Progenitor cell of endocrine pancreas (in vitro differentiated cells): ENCODE measurements at places on chromosomes 16 and 17. TPM values are rescaled to one million over a fixed set of nuclear protein-coding genes. Genes with fewer than 3 reads are reported as not detected.

The RNF222 gene
- not detected in 2 replicates for total RNA-seq

The KRT39 gene
- total RNA-seq, result not detected in 2 replicates

- no peak for DNase-seq
These were observed 15.4 kb downstream of the SMTNL2 start for GRCh38 chr17:4599505-4600281.

- DNase-seq, result no peak
These were observed 24.9 kb downstream of the LITAFD start for GRCh38 chr16:8907096-8907495.

- no peak for DNase-seq
These were observed 66.1 kb upstream of the DNAH17 start for GRCh38 chr17:78643326-78643725.

DNA sequence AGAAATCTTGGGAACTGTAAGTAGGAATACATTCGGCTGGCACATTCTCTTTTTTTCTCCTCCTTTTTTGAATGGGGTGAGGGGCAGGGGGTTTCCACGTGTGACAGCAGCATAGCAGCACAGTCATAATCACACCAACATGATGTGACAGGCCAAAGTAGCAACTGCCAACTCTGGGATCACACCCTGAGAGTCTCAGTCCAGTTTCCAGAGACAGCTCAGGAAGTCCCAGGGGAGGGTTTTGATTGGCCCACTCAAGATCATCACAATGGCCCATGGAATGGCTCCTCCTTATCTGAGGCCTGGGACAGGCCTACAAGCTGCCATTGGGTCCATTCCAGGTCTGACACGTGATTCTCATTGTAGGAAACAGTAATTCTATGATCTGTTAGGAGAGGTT, 207.1 kb upstream of the ASIC2 start:
- DNase-seq, result no peak

GRCh38 chr16:78705694-78706093, 606.2 kb downstream of the WWOX start:
- DNase-seq, result no peak

DNA sequence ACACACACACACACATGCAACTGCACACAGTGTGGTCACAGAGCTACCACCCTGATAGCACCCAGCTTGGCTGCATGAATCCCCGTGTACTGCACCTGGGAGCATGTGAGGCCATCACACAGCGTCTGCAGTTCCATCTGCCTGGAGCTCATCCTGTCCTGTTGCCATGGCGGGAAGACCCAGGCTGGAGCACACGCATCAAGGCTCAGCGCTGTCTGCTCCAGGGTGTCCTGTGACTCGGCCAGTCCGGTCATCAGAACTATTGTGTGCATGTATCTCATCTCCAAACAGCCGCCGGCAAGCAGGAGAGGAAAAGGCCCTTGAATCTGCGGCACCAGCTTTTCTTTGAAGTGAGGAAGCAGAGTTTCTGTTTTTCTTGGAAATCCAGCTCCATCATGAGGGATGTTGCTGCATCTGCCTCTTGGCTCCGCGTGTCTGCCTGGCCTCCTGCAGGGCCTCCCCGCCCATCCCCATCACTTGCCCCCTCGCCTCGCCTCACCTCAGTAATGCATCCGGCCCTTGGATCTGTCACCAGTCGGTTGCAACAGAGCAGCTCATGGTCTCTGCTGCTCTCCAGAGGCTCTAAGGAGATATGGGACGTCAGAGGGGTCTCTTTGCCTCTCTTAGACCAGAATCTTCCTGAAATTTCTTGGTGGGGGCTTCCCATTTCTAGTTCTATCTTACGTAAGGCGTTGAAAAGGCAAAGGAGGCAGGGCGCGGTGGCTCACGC, 23.7 kb downstream of the CACNG4 start:
- no peak for DNase-seq

DNA sequence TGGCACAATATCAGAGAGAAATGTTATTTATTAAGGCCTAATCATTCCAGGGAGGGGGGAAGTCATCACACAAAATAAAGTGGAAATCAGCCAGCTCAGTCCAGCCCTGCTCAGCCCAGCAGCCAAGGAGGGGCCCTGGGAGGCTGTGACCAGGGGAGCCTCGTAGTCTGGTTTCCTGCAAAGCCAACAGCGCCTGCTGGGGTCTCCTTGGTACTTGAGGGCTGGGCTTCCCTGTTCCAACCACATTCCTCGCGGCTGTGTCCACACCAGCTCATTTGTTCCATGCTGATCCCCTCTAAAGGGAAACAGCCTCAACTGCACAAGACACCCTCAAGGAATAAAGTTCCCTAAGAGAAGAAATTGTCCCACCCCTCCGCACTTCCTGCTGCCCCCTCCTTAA, 154.0 kb downstream of the TMEM132E start:
- no peak for DNase-seq

GRCh38 chr17:14935845-14936485, 329.2 kb downstream of the PMP22 start:
- no peak for DNase-seq

- no peak for DNase-seq
These were observed 22.2 kb upstream of the TOX3 start for GRCh38 chr16:52568983-52569690.

The GLIS2 gene
- 22.2 and 23.2 TPM in 2 replicates for total RNA-seq

GRCh38 chr17:11388054-11388453, 147.0 kb downstream of the SHISA6 start:
- DNase-seq, result no peak

DNA sequence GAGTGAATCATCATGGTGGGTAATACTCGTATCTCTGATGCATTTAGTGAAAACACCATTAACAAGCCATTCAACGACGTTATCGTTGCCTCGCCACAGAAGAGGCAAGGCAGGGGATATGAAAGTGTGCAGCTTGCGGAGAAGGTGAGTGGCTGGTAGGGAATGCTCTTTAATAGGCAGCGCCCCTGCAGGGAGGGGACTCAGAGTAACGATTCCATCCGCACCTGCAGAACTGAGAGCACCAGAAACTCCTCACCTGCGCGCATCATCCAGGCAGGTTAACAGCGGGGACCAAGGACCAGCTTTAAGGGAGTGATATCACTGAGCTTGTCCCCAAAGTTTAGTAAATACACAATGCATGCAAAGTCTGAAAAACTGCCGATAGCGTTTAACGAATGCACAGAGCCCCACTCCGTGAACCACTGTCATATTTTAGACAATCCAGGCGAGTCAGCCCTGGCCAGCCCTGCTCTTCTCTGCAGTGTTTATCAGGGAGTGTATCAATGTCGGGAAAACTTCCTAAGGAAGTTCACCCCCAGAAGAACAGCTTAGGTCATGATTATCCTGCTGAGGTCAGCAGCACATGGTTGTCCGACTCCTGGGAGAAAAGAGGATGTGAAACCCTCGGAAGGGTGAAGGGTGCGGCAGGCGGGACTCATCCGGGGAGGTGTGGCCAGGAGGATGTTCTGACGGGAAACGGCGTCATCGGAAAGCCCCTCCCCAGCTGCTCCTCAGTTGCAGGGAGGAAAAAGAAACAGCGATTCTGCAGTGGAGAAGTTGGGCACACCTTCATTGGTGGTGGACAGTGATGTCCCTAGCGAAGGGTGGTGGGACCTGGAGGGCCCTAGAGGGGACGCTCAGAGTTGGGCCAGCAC, 68.5 kb upstream of the DNAH17 start:
- DNase-seq, result no peak

DNA sequence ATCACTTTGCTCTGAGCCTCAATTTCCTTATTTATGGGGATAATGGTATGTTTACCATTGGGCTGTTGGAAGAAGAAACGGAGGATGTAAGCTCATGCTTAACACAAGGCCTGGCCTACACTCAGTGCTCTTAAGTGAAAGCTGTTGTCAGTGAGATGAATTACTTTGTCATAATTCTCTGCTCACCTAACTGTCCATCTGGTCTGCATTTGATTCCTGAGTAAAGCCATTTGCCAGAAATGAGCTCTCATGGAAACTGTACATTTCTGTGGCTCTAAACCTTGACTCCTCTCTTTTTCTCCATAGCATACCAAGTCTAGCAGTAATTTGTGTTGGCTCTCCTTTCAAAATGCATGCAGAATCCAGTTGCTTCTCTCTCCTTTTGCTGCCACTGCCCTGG, 445.7 kb downstream of the UTP18 start:
- no peak for DNase-seq

The GFAP gene
- not detected in 2 replicates for total RNA-seq

GRCh38 chr16:74226338-74226954, 70.2 kb upstream of the PSMD7 start:
- no peak for DNase-seq

DNA sequence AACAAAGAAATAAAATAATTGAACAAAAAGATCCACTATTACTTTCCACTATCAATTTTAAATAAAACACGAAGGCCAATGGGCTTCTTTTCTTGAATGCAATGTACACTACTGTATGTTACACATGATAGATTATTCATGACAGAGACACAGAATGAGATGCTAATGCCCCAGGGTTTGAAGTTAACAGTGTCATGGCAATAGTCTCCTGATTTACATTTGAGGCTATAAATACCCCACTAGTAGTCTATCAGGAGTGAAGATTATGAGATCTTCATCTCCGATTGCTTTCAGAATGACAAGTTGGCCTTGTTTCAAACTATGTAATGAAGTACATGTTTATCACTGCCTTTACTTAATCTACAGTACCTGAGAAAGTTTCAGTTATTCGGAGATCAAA, 84.4 kb downstream of the RPGRIP1L start:
- no peak for DNase-seq

The KRTAP29-1 gene
- total RNA-seq, result not detected in 2 replicates

GRCh38 chr17:44932787-44933097, 14.8 kb downstream of the KIF18B start:
- no peak for DNase-seq

DNA sequence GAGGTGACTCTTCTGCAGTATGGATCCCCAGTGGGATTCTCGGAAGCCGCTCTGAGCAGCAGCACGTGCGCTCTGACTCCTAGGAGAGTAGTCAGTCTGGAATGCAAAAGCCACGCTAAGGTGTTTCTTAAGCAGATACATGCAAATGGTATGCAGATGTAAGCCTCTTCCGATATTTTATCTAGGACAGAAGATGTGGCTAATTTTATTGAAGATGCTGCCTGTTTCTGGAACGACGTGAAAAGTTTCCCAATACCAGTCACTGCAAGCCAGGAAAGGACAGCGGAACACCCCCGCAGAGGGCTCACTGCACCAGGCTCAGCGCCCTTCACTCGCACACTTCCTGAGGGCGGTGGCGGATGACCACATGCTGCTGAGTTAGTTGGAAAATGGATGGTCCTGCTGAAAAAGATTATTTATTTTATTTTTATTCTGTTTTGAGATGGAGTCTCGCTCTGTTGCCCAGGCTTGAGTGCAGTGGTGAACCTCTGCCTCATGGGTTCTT, 10.1 kb downstream of the FADS6 start:
- DNase-seq, result no peak

DNA sequence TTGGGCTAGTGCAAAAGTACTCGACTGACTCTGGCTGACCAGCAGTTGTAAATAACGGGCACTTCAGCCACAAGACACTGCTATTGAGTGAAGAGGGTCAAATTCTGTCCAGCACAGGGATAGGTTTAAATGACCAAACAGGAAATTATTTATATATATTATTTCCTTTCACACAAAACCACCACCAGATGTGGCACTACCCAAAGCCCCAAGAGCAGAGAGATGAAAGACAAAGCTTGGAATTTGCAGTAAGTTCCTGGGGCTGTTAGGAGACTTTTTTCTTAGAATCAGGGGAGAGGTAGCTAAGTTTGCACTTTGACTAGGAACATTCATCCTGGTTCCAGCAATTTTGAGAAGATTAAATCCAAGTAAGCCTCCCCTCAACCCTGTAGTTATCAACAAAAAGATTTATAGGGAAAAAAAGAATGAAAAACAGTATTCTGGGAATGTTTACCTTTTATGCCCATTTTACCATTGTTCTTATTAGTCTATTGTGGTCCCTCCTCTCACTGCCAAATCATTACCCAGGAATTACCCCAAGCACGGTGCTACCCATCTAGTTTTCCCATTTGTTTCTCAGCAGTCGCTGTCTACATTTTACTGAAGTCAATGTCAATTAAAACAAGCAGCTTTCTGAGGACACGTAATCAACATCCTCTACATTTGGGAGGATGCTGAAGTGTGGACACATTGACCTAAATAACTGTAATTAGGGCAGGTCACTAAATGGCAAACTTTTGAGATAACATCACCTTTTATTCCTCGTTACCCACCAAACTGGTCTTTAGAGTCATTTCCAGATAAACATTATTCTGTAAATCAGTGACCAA, 43.5 kb downstream of the GRB7 start:
- no peak for DNase-seq

- no peak for DNase-seq
These were observed 47.5 kb downstream of the SLC6A2 start for GRCh38 chr16:55703003-55704001.

The RPA1 gene
- 111 and 119 TPM in 2 replicates for total RNA-seq

The DOK4 gene
- total RNA-seq, result 35.0 and 38.6 TPM in 2 replicates

GRCh38 chr17:29346462-29346861, 43.7 kb upstream of the TAOK1 start:
- no peak for DNase-seq

The CCDC47 gene
- total RNA-seq, result 65.2 and 68.4 TPM in 2 replicates

- DNase-seq, result no peak
These were observed 3.0 kb downstream of the RAB26 start for GRCh38 chr16:2151188-2152091.

DNA sequence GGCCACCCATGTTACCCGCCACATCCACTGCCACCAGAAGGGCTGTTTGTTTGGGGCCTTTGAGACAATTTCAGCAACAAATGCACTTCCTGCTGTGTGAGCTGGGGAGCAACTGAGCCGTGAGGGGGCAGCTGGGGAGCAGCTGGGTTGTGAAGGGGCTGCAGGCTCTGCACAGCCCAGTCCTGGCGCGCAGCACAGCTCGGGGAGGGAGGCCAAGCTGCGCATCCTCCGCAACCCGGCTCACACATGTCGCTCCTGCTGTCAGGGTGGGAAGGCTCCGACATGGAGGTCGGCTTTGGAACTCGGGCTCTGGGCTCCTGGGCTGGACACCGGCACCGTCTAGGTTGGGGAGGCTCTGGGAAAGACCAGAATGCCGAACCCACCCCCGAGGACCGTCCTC, 53.6 kb downstream of the CBFA2T3 start:
- no peak for DNase-seq

GRCh38 chr17:76056882-76057281, 15.4 kb downstream of the SRP68 start:
- no peak for DNase-seq

The RASD1 gene
- 4.6 and 5.6 TPM in 2 replicates for total RNA-seq

The SLFN14 gene
- not detected in 2 replicates for total RNA-seq

GRCh38 chr17:16106161-16106891, 106.7 kb downstream of the TTC19 start:
- no peak for DNase-seq

The SOST gene
- 0.42 and 0.43 TPM in 2 replicates for total RNA-seq

GRCh38 chr17:3845291-3845620, 790 bp downstream of the NCBP3 start:
- DNase-seq, result no peak

The MYOCD gene
- total RNA-seq, result 11.6 and 19.2 TPM in 2 replicates

The BRIP1 gene
- total RNA-seq, result 13.5 and 14.3 TPM in 2 replicates

DNA sequence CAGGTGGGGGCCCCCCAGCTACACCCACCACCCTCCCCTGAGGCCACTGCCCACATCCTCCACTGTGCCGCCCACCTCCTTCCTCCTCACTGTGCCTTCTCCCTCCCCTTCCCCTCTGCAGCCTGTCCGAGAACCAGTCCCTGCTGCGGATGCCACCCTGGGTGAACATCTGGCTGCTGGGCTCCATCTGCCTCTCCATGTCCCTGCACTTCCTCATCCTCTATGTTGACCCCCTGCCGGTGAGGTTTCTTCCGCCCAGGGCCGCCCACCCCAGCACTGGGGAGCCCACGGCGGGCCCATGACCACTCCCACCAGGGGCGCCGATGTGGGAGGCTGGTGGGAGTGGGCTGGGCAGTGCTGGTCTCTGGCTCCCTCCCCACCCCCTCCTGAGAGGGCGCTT, 22.1 kb downstream of the RABEP2 start:
- no peak for DNase-seq
